Body of pancreas (tissue), 4 donors: ENCODE measurements at places on chromosomes 2 and 18. TPM values are rescaled to one million over a fixed set of nuclear protein-coding genes. Genes with fewer than 3 reads are reported as not detected.

Gene CHST9
- 6.7 TPM for total RNA-seq

Gene SLC16A14
- total RNA-seq: 0.78 TPM

Gene LINC00305
- total RNA-seq: not detected

Gene PSMD1
- total RNA-seq: 20.5 TPM

Gene SIX3
- not detected for total RNA-seq

Gene CD302
- 31.1 TPM for total RNA-seq

Gene ONECUT2
- 3.1 TPM for total RNA-seq

Gene PROC
- not detected for total RNA-seq

Gene IL1F10
- not detected for total RNA-seq

Gene B3GNT7
- 22.1 TPM for total RNA-seq

Gene NR4A2
- total RNA-seq: 5.9 TPM

DNA sequence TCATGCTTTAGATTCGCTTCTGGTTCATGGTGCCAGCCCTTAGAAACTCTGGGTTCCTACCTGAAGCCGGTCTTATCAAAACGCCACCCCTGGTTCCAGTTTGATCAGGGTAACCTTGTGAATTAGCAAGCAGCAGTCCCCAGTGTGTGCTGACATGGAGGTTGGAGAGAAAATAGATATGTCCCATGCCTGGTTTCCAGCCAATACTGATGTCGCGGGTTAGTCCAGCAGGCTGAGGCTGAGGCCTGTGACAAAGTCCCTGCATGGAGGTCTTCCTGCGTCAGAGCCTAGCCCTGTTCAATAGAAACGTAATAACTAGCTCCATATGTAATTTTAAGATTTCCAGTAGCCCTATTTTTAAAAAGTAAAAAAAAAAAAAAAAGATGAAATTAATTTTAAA, 28.2 kb downstream of the LPIN1 start:
- H3K27me3 ChIP-seq: no peaks in the 10 kb centered on the region
- DNase-seq: no peak
- no peak overlapping the region for H3K27ac ChIP-seq
- H3K4me3 ChIP-seq: no peak overlapping the region
- no peaks in the 10 kb centered on the region for H3K36me3 ChIP-seq

- no peak overlapping the region for H3K4me3 ChIP-seq
- H3K27ac ChIP-seq: no peak overlapping the region
Measured at GRCh38 chr2:164692114-164692513, 70.8 kb upstream of the GRB14 start.

DNA sequence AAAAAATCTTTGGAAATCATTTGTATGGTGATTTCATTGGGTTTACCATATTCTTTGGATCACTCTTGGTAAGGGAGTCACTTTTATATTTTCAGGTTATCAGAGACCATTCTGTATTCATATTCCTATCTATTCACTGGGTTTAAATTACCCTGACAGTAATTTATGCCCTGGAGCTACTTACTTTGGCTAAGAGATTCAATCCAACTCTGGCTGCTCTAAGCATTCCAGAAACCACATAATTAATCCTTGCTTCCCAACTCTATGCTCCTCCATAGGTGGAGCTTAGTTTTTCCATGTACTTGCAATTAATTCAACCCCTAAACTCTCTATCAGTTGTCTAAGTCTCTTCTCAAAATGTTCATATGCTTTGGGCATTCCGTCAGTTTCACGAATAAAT, 336.3 kb downstream of the AGPS start:
- no peaks in the 10 kb centered on the region for H3K27me3 ChIP-seq
- H3K4me1 ChIP-seq: no peaks in the 10 kb centered on the region
- no peak for DNase-seq

DNA sequence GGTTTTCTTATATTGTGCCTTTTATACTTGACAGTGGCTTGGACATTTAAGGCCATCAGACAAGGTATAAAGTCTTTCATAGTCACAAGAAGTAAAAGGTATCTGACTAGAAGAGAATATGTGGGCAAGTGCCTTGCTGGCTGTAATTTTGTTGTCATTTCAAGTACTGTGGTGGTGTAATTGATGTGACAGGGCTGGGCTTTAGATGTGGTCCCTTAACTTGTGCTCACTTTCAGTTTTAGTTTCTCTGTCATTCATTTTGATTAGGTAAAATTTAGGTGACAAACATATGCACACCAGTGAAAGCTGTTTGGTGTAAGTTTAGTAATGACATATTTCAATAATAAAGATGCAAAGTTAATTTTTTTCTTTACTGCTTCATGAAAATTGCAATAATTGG, 31.2 kb upstream of the TBR1 start:
- no peak overlapping the region for H3K4me3 ChIP-seq
- no peak overlapping the region for H3K27ac ChIP-seq
- no peaks in the 10 kb centered on the region for H3K36me3 ChIP-seq
- DNase-seq: no peak
- H3K4me1 ChIP-seq: no peaks in the 10 kb centered on the region

GRCh38 chr18:49766646-49767045, 46.7 kb downstream of the ACAA2 start:
- H3K27ac ChIP-seq: no peak overlapping the region
- no peak overlapping the region for H3K4me3 ChIP-seq
- no peak for DNase-seq
- H3K36me3 ChIP-seq: no peaks in the 10 kb centered on the region
- no peaks in the 10 kb centered on the region for H3K27me3 ChIP-seq

GRCh38 chr2:219632760-219633105, 5.3 kb downstream of the SLC4A3 start:
- no peaks in the 10 kb centered on the region for H3K36me3 ChIP-seq
- DNase-seq: no peak
- H3K27me3 ChIP-seq: no peaks in the 10 kb centered on the region
- H3K27ac ChIP-seq: no peak overlapping the region

- no peak for DNase-seq
- no peak overlapping the region for H3K4me3 ChIP-seq
- H3K4me1 ChIP-seq: no peaks in the 10 kb centered on the region
Measured at GRCh38 chr2:32702303-32703064, 74.6 kb downstream of the TTC27 start.

DNA sequence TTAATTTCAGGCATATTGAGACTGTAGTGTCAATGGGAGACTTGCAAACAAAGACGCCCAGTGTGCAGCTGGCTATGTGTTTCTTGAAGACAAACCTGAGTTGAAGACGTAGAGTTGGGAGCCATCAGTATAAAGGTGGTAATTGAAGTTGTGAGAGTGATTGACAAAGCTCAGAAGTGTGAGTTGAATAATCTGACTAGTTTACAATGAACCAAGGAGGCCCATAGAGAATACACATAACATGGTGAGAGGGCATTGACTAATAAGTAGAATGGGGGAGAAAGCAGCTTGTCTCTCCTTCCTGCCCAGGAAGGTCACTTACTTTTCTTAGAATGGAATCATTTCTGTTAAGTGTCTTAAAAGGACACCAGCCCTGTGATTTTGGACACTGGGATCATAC, 14.1 kb downstream of the SP110 start:
- no peaks in the 10 kb centered on the region for H3K27me3 ChIP-seq
- H3K27ac ChIP-seq: no peak overlapping the region
- DNase-seq: no peak
- H3K4me1 ChIP-seq: no peaks in the 10 kb centered on the region
- H3K36me3 ChIP-seq: no peaks in the 10 kb centered on the region

GRCh38 chr2:30963184-30963583, 155.9 kb upstream of the CAPN13 start:
- H3K4me3 ChIP-seq: no peak overlapping the region
- no peaks in the 10 kb centered on the region for H3K4me1 ChIP-seq
- H3K36me3 ChIP-seq: no peaks in the 10 kb centered on the region
- H3K27ac ChIP-seq: no peak overlapping the region

DNA sequence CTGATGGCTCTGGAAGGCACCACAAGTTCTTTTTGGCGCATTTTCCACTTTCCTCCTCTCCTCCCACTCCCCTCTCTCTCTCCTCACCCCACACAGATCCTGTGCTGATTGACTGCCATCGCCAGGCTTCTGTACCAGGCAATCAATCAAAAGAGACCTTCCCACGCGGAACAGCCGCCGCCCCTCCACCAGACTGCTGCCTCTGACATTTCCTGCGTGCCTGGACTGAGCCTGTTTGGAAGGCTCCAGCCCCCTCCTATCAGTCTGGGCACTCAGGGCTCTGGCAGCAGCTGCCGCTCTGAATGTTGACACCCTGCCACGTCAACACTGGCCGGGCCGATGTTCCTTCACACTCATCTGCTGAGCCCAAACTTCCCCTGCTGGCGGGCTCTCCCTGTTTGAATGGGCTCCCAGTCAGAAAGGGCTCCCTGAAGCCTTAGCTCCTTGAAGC, 467.7 kb downstream of the EPHA4 start:
- H3K27ac ChIP-seq: no peak overlapping the region
- DNase-seq: peak; percentile 20
- H3K36me3 ChIP-seq: no peaks in the 10 kb centered on the region
- peaks cover 6% of the 10 kb centered on the region for H3K4me1 ChIP-seq
- no peak overlapping the region for H3K4me3 ChIP-seq

DNA sequence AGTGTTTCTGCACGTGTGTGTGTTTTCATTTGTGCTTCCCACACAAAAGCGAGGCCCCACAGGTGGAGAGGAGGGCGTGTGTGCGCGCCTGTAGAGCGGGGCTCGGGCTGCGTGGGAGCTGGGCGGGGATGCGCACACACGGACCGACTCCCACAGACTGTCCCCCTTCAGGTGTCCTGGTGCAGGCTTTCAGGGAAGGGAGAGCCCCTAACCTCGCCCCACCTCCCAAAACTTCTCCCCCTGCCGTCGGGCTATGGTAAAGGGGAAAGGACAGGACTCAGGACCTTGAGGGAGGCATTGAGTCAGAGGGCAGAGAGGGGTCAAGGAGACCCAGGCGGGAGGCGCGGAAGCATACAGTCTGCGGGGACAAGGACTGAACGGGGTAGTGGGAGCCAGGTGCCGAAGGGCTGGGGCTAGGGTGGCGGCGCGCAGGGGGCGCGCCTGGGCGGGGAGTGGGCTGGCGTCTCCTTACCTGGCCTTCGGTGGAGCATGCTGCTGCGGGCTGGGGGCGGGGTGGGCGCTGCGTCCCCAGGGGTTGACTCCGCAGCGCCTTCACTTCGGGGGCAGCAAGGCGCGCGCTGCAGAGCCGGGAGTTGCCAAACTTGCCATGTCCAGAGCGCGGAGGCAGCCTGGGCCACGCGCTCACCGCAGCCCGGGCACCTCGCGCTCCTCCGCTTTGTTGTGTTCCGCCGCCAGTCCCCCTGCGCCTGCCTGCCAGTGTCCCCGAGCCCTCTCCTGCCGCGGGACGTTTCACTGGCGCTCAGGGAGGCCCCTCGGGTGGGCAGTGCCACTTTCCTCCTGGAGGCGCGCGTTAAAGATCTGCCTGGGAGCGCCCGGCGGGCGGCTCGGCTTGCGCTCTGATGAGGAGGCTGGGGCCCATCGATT, 302.0 kb downstream of the NCKAP5 start:
- no peaks in the 10 kb centered on the region for H3K36me3 ChIP-seq
- peaks cover 22% of the 10 kb centered on the region for H3K4me1 ChIP-seq
- no peak for DNase-seq
- H3K4me3 ChIP-seq: no peak overlapping the region
- H3K27ac ChIP-seq: no peak overlapping the region

DNA sequence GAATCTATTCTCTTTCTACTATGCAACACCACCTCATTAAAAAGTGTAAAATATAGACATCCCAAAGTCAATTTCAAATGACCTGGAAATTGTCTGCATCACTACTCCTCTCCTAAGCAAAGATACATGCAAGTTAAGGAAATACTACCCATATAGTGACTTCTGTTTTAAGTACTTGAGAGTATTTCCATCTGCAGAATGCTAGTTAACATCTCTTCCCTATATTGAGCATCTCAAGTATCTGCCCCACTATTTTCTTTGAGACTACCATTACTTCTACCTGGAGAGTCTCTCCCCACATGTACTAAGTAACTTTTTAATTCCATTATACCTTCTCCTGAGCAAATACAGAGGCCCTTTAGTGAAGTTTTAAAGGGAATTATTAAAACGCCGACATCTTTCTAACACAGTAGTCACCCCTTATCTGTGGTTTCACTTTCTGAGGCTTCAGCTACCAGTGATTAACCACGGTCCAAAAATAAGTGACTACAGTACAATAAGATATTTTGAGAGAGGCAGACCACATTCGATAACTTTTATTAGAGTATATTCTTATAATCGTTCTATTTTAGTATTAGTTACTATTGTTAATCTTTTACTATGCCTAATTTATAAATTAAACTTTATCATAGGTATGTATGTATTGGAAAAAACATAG, 21.8 kb downstream of the CWC22 start:
- no peaks in the 10 kb centered on the region for H3K36me3 ChIP-seq
- no peaks in the 10 kb centered on the region for H3K27me3 ChIP-seq
- no peaks in the 10 kb centered on the region for H3K4me1 ChIP-seq
- DNase-seq: no peak
- H3K4me3 ChIP-seq: no peak overlapping the region

GRCh38 chr2:61759718-61760117, 94.1 kb downstream of the FAM161A start:
- H3K27me3 ChIP-seq: no peaks in the 10 kb centered on the region
- no peak for DNase-seq
- H3K4me3 ChIP-seq: no peak overlapping the region
- no peaks in the 10 kb centered on the region for H3K36me3 ChIP-seq
- peaks cover 3% of the 10 kb centered on the region for H3K4me1 ChIP-seq
- no peak overlapping the region for H3K27ac ChIP-seq

DNA sequence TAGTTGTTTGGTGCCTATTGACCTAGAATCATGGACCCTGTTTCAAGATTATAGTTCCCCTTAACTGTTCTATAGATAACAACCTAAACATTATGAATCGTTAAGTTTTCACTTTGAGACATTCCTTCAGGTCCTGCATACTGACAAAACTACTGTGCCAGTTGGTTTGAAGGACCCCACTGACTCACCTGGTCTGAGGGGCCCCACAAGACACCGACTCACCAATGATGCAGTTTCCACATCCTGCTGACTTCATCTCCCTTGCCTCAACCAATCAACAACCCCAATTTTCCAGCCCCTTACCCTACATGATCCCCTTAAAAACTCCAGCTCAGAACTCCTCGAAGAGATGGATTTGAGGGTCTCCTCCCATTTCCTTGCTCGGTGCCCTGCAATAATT, 89.6 kb upstream of the CCDC141 start:
- DNase-seq: no peak
- H3K4me1 ChIP-seq: no peaks in the 10 kb centered on the region
- H3K27ac ChIP-seq: no peak overlapping the region
- no peaks in the 10 kb centered on the region for H3K27me3 ChIP-seq

GRCh38 chr2:190110131-190110530, 47.6 kb upstream of the MSTN start:
- H3K4me1 ChIP-seq: no peaks in the 10 kb centered on the region
- H3K27ac ChIP-seq: no peak overlapping the region
- H3K4me3 ChIP-seq: no peak overlapping the region
- DNase-seq: no peak

- no peak for DNase-seq
- H3K27ac ChIP-seq: no peak overlapping the region
- H3K4me3 ChIP-seq: no peak overlapping the region
- peaks cover 11% of the 10 kb centered on the region for H3K4me1 ChIP-seq
Measured at GRCh38 chr2:70944111-70944690, 8.5 kb downstream of the ATP6V1B1 start.

DNA sequence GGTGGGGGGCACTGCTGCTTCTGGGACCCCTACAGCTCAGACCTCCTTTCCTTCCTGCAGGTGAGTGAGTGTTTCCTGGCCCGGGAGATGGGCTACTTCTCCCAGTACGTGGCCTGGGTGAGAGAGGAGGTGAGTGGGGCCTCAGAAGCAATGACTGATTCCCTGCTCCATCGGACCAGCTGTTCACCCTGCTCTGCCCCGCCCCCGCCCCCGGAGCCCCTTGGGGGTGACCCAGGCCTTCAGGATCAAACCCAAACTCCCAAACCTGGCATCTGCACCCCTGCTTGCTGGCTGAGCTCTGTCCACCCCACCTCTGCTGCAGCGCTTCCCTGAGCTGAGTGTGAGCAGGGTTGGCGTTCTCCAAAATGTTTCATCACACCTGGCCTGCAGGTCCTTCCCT, 9.8 kb upstream of the KCNIP3 start:
- DNase-seq: no peak
- H3K27ac ChIP-seq: no peak overlapping the region
- H3K36me3 ChIP-seq: no peaks in the 10 kb centered on the region
- no peaks in the 10 kb centered on the region for H3K27me3 ChIP-seq
- no peaks in the 10 kb centered on the region for H3K4me1 ChIP-seq
